CD4-positive, alpha-beta T cell (primary cell): ENCODE measurements at places on chromosomes 11 and 22. TPM values are rescaled to one million over a fixed set of nuclear protein-coding genes. Genes with fewer than 3 reads are reported as not detected.

F2 gene
- not detected for total RNA-seq

GRCh38 chr11:1323774-1324173, 14.3 kb upstream of the TOLLIP start:
- no peak for DNase-seq

DNA sequence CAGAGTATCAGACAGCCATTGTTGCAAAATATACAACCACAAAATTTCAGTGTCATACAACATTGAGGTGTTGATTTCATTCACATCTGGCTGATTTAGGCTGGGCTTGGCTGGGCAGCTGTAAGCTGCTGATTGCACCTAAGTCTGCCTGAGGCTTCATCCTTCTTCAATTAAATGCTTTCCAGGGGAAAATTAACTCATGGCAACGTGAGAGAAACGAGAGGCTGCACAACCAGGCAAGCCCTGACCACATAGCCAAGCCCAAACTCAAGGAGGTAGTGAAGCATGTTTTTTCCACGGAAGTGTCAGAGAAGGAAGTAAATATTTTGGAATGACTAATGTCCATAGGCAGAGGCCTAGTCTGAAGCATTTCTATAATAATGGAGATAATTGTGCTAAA, 273.8 kb upstream of the ZC3H12C start:
- DNase-seq = no peak

RIMBP3C gene
- 0.14 TPM for total RNA-seq

- DNase-seq = peak; percentile 85
These were observed at the start of gene CUL5 for GRCh38 chr11:108008656-108009496. CUL5 (plus strand) TSS chr11:108008898; CDS start chr11:108009349, 451 bp downstream.

- DNase-seq = no peak
These were observed 34.7 kb downstream of the CCDC83 start for GRCh38 chr11:85889676-85890579.

GRCh38 chr11:86807360-86807759, 7.0 kb downstream of the PRSS23 start:
- DNase-seq = no peak

APOL6 gene
- 39.3 TPM for total RNA-seq

DNA sequence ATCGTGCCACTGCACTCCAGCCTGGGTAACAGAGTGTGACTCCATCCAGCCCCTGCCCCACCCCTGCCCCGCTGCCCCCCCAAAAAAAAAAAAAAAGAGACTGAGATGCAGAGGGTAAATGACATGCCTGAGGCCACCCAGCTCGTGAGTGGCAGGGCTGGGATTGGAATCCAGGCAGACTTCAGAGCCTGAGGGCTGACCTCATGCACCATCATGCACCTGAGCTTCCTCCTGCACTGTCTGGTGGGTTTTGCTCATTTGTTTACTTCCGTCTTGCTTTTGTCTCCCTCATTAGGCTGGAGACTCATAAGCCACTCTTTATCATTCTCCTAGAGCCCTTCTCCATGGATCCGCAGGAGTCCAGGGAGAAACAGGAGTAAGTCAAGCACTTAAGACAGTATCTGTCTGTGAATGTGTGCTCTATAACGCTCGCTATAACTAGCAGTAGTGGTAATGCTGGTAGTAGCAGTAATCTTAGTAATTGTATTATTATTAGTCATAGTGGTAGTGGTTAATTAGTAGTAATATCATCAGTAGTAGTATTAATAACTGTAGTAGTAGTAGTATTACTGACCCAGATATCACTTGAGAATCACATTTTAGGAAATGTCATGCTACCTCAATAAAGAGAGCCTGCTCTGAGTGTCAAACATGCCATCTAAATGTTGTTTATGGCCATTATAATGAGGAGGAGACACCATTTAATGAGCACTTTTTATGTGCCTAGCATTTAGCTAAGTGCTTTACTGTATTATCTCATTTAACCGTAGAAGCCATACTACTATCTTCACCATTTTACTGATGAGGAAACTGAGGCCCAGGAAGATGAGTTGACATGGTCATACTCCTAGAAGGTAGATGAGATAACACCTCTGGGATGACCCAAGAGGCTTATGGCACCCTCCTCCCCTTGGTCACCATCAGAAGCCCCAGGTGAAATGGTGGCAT, 85.0 kb downstream of the NAT10 start:
- DNase-seq = no peak

GRCh38 chr11:62902932-62903331, 18.2 kb downstream of the CHRM1 start:
- no peak for DNase-seq

DNA sequence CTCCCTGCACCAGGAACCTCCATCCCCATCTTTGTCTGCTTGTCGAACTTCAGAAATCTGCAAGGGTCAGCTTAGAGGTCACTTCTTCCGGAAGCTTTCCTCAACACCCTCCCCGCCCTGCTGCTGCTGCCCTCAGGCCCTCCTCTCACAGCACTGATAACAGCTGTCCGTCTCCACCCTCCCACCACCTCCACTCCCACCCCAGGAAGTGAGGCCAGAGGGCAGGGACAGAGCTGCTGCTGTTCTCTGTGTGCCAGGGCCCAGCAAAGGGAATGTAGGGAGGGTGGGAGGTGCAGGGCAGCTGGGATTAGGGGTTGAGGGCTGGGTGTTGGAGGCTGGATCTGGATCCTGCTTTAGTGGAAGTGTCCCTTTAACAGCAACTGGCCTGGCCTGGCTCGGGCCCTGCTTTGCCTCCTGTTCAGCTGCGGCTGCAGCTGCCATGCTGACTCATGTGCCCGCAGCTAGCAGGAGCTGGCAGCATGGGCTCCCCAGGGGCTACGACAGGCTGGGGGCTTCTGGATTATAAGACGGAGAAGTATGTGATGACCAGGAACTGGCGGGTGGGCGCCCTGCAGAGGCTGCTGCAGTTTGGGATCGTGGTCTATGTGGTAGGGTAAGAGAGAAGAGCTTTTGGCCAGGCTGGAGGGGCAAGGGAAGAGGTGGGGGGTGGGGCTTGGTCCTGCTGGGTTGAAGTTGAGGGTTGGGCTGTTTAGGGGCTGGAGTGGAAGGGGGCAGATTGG, at the start of gene P2RX6:
TSS of gene P2RX6 (plus strand) at position 440 of the 740 bp plus-strand sequence. CDS start at position 450, 10 bp downstream.
- DNase-seq = no peak

- no peak for DNase-seq
These were observed 3.6 kb downstream of the RASD2 start for GRCh38 chr22:35544189-35544588.

DNA sequence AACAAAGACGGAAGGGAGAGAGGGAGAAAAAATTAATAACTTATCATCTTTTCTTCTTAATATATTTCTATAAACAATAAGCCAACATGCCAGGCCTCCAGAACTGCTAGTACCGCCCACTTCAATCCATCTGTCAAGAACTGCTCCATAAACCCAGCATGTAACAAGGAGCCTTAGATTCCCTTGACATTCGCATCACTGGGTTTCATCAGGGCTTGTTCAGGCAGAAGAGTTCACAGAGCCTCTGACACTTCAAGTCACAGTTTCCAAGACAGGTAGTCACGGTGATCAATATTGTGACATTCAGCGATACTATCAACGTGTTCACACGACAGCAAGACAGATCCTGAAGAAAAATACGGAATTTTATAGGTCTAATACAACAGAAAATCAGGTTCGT, 61.7 kb downstream of the LARGE2 start:
- no peak for DNase-seq

- DNase-seq = peak; percentile 42
These were observed 11.2 kb upstream of the IGLL1 start for GRCh38 chr22:23591201-23591791.

DNA sequence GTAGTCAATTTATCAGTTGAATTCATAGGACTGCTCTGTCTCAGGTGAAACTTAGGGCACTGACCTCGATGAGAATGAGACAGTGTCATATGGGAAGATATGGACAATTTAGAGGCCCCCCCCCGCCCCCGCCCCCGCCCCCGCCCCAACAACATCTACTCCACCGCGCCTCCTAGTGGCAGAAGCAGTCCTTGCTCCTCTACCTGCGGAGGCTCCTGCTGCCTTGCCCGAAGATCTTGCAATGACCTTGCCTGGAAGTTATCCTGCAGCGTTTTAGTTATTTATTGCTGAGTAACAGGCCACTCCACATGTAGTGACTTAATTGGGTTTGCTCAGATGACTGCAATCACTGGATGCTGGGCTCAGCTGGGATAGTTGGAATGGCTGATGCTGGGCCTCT, 15.2 kb downstream of the SERPINH1 start:
- peak; percentile 78 for DNase-seq

CDC42BPG gene
- 6.9 TPM for total RNA-seq

- DNase-seq = no peak
These were observed 67.7 kb downstream of the TBC1D22A start for GRCh38 chr22:46829941-46830715.

- DNase-seq = no peak
These were observed 4.7 kb upstream of the GRAMD1B start for GRCh38 chr11:123425367-123425766.

DNA sequence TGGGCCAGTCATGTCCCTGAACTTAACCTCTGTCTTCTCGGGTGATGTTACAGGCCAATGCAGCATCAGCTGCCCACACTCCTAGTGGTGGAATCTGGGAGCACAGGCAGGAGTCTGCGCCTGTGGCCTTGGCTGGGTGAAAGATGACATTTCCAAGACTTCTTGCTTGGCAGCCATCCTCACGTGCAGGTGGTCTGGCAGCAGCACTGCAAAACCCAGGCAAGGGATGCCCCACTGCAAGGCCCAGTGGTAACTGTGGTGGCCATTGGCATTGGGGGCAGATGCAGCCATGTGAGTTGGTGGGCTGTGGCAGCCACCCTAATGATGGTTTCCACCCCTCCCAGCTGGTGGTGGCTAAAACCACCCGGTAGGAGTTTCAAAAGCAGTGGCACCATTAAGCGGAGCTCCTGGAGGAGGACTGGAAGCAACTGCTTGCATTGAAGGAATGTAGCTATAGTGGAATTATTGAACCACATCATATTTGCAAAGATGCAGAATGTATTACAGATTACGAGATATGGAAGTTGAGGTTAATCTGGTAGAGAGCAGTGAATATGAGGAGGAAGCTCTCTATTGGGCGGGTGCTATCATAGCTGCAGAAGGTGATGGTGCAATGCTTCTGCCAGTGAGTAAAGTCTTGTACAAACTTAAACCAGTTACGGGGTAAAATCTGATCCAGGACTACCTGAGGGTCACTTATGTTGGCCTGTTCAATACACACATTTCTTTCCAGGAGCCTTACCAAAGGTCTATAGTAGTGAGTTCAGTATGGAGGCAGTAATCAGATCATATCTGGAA, 120.7 kb upstream of the TOP3B start:
- DNase-seq = no peak

DNA sequence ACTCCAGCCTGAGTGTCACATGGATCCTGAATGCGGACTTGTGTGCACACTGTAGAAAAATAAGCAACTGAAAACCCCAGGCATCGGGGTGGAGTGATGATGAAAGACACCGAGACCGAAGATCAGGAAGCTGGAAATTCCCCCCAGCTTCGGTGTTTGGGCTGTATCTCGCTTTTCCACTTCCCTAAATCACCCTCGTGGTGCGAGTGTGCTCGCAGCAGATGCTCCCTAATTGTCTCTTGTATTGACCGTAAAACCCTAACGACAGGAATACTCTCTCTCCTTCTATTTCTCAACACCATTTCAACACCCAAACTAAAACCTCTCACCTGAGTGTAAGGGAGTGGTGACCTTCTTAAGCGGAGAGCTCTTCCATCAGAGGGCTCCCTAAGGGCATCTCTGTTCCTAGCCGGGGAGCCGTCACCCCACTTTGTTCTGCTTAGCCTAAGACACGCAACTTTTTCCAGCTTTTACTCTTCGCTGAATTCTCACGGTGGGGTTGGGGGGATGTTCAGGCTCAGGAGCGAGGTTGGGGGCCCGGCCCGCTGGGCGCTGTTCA, 635 bp upstream of the GRK3 start:
- no peak for DNase-seq

DNA sequence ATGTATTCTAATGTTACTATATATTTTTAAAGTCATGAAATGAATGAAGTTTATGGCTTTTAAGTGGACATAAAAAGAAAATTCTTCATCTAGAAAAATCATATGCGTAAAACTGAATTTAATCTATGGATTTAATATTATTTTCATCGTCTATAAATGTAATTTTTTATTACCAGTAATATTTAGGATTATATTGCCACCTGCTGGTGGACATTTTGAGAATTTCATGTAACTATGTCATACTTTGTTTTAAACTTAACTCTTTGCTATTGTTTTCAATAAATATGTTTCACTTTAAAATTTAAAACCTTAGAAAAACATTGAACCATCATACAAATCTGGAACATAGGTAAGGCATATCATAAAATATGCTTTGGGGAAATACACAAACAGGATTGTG, 66.5 kb upstream of the CEP126 start:
- DNase-seq = no peak

GRCh38 chr11:70568035-70568813, 169.9 kb downstream of the CTTN start:
- DNase-seq = no peak

- no peak for DNase-seq
These were observed 13.4 kb downstream of the DRD4 start for GRCh38 chr11:650482-650881.

HSD17B12 gene
- 16.1 TPM for total RNA-seq

- no peak for DNase-seq
These were observed 27.9 kb downstream of the CABIN1 start for GRCh38 chr22:24039046-24039445.

DNA sequence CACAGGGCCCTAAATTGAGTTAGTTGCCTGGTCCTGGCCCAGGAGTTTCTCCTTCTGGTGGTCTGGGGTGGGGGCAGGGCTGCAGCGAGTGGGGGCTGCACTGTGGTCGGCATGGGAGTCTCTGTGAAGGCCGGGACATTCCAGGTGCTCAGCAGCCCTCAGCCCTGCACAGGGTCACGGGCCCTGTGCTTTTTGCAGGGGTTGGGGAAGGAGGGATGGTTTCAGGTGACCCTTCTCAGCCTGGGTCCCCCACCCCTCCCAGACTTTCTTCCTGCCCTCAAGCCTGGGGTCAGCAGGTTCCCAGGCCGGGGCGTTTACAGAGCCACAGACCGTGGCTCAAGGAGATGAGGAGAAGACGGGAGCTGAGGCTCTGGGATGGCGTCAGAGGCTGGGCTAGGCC, 7.8 kb downstream of the EMID1 start:
- DNase-seq = no peak

DNA sequence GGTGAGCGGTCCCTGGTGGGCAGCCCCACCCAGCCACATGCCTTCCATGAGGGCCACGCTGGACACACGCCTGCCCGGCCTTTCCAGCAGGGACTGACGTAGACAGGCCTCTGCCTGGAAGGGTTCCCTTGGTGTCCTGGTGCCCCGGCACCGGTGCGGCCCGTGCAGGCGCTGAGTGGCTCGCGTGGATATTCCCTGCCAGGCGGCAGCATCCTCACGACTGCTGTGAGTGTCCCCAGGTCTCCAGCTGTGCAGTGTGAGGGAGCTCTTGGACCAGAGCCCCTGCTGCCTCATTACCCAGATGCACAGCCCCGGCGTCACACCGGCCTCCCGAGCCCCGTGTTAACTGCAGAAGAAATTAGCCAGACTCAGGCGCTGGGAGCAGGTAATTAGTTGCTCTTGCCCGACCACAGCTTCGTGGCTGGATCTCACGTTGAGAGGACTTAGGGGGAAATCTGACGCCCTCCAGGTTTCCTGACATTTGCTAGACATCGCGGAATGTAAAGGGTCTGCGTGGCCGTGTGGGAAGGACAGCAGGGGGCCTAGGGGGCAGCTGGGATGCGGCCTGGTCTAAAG, 1196.3 kb downstream of the BRD1 start:
- DNase-seq = no peak

SPTY2D1 gene
- 66.0 TPM for total RNA-seq

- DNase-seq = no peak
These were observed 148.1 kb downstream of the WNT7B start for GRCh38 chr22:45828841-45829240.
